ENCODE measurements at places on chromosomes 2 and 18.

- no peak for DNase-seq
Observed at GRCh38 chr2:114156366-114157056, 266.6 kb downstream of the ACTR3 start.

GRCh38 chr2:54000524-54000923 lies 29.7 kb upstream of the PSME4 start:
- no peak for DNase-seq

GRCh38 chr2:16318051-16318450 lies 347.6 kb downstream of the CYRIA start:
- no peak for DNase-seq

DNA sequence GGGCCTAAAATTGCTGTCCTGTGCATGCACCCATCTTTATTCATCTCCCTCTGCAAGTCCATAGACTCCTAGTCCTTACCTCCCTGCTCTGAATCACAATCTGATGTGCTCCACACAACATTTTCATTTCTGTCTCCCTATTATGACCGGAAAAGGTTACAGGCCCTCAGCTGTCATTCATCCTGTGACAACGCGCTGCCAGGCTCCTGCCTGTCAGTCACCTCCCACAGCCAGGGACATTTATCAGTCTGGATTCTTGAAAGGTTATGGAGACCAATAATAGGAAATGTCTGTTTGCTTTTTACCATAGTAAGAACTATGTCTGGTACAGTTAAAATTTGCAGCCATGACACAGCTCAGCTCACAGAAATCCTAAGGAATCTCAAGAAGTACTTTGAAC lies 197.1 kb downstream of the RDH14 start:
- DNase-seq: no peak

DNA sequence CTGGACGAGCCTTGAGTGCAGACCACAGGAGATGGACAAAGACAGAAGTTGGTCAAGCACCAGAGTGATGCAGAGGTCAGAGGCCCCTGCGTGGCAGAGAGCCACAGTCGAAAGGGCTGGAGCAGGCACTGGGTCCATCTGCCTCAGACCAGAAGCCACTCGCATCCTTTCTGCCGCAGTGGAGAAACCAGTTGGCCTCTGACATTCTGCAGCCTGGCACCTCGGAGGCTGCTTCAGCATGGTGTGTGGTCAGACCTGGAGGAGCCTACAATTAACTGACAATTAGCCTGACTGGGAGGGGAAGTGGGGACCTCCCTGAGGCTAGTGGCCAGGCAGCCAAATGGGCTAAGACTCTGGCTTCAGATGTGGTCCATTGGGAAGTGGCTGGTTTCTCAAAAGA lies 111.1 kb downstream of the SGPP2 start:
- no peak for DNase-seq

DNA sequence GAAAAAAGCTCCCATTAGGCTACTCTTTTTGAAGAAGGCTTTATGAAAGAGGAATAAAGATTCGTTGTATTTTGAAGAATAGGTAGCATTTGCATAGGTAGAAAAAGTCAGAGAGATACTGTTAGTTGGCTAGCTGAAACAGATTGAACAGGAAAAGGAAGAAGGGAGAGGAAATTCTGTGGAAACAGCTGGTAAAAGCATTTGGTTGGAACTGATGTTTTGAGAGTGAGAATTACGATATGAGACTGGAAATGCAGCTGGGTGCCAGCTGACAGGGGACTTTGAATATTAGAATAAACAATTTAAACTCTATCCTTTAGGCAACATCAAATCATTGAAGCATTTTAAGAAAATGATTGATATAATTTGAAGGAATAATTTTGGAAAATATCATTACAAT lies 96.7 kb upstream of the CNTNAP5 start:
- no peak for DNase-seq

- DNase-seq: peak; percentile 40
Observed at GRCh38 chr2:85012855-85013254, 41.9 kb downstream of the KCMF1 start.

DNA sequence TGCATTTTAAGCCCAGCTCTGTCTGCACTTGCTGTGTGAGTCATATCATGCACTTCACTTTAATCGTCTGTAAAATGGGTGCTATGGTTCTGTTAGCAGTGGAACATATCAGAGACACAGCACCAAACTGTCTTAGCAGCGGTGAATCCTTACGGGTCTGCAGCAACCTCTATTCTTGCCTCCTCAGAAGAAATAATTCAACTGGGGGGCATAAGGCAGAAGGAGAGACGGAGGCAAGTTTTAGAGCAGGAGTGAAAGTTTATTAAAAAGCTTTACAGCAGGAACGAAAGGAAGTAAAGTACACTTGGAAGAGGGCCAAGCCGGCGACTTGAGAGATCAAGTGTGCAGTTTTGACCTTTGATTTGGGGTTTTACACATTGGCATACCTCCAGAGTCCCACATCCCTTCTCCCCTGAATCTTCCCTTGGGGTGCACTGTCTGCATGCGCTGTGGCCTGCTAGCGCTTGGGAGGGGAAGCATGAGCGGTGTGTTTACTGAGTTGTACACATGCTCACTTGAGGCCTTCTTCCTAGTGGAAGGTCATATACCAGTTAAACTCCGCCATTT lies 109.8 kb downstream of the DDX1 start:
- no peak for DNase-seq

DNA sequence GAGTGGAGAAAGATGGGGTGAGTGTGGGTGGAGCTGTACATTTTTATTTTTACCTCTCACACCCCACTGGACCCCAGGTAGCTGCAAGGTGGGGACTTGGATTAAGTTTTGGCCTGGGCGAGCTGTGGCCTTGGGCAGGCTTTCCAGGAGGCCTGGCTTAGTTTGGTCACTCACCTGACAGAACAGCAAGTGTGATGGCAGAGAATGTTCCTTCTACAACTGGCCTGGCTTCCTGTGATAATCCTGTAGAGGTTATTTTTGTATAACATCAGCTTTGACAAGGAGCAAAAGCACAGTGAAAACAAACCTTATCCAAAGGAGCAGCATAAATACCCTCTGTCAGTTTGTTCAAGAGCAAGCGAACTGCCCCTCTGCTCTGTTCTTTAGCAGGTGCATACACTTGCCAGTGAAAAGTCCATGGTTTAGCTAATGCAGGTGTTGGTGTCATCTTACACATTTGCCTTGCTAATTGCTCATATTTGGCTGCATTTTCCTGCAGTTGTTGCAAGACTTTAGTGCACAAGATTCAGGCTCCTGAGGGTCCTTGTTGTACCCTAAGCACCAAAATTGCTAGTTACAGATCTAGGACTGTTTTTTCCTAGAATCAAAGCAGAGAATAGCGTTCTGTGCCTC lies 6.3 kb downstream of the THNSL2 start:
- no peak for DNase-seq

GRCh38 chr2:126912201-126912600 lies 13.5 kb downstream of the TEX51 start:
- DNase-seq: no peak

DNA sequence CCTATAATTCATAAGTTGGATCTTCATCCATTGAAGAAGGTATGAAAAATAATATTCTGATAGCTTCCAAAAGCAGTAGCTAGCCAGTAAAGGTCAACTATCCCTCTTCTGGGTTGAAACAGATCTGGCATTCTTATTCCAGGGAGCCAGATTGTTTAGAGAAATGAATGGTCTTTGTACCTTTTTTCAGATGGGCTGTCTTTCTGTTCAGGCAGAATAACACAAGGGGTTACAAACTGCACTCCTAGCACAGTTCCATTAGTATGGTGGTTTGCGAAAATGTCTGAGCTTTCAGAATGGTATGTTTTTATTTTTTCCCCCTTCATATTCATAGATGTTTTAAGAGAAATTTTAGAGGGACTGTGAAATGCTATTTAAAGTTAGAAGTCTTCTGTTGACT lies 47.5 kb upstream of the TMEM178A start:
- DNase-seq: no peak

GRCh38 chr2:196376984-196377877 lies 205.9 kb upstream of the STK17B start:
- DNase-seq: no peak

- DNase-seq: no peak
Observed at GRCh38 chr2:236610991-236611821, 41.6 kb downstream of the ACKR3 start.

DNA sequence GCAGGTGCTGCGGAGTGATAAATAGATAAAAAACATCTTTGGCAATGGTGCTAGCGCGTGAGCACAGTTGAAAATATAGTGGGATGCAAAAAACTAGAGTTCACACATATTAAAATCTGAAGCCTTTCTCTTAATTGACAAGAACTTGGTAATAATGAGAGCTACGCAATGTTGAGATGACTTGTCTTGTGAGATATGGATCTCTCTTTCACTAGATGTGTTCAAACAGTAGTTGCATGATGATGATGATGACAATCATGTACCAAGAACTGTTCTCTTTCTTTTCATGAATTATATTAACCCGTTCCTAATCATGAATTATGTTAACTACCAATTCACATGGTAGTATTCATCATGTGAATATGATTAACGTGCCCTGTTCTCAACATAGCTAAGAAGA lies 81.1 kb downstream of the DYNAP start:
- DNase-seq: no peak

DNA sequence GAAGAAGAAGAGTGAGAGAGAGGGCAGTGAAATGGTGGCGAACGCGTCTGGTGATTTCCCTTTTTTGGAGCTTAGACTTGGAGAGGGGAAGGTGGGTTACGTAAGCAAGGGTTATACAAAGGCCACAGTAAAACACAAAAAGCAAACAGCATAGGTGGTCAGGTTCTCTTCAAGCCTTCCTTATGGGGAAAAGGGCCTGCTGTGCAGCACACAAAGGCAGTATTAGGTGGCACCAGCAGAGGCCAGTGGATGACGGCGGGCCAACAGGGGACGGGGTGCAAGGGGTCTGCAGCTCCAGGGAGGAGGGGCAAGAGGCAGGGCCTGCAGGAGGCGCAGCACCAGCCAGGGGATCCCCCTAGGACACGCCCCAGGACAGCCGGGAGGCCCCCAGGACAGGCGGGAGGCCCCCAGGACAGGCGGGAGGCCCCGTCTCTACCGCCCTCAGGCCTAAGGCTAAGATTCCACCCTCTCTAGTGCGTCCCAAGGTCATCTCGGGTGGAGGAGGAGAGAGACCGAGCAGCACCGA lies 32.6 kb upstream of the NPC1 start:
- peak; percentile 67 for DNase-seq

- DNase-seq: no peak
Observed at GRCh38 chr2:83594241-83595120, 864.6 kb downstream of the SUCLG1 start.

DNA sequence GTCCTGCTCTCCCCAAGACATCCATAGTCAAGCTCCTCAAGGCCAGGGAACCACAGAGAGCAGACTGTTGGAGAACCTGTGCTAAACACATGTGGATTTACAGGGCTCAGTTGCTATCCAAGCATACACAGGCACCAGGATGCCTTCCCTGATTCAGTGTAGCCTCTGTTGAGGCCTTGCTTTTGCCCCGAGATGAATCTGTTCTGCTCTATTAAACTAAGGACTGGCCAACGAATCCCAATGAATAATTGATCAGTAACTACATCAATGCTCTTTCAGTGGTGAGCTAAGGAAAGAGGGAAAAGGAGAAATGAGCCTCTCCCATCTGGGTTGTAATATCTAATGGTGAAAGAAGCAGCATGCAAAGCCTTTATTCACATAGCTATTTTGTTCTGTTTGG lies 58.7 kb upstream of the SPTBN1 start:
- no peak for DNase-seq

DNA sequence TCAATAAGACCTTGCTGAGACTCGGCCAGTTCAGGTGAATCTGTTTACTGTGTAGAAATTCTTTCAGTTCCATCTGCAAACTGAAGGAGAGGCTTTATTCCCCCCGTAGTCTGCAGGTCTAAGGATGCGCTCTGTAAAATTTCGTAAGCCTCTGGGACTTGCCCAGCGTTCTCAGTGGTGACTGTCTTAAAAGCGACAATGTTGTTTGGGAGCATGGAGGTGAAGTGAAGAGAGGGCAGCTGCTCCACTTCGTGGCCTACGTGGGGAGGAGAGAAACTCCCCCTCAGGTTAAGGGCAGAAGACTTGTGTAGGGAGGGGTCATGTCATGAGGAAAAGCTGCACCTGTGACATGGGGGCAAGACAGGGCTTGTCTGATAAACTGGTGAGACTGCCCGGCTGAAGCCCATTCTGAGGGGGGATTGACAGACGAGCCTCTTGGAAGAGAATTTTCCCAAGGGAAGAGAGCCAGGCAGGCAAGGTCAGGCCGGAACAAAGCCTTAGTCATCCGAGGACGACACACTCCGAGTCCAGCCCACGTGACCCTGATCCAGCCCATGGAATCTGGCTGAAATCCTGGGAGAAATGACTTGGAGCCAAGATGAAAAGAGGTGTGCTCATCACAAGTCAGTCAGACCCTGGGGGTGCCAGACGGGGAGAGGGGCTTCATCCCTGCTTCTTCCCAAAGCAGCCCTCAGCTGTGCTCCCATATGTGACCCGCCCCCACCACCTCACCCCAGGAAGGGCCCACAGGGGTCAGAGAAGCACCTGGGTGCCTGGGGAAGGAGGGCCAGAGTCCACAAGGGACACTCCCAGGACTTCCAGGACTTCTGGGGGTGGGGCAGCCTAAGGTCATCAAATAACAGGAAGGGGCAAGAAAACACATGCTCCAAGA lies 88.5 kb upstream of the SH3BP4 start:
- DNase-seq: no peak

DNA sequence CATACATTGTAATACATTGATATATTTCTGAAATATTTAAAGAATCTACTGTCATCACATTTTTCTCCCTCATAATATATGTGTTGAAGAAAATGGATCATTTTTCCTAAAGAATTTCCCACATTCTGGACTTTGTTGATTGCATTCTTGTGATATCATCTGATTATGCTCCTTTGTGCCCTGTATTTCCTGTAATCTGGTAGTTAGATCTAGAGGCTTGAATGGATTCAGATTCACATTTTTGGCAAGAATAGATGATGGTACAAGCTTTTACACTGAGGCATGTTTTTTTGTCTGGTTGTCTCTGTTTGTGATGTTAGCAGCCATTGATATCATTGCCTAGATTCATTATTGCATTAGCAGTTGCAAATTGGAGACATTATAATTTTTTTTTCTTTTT lies 13.4 kb downstream of the UBXN2A start:
- DNase-seq: no peak

GRCh38 chr2:150856596-150857281 lies 369.3 kb upstream of the RND3 start:
- no peak for DNase-seq

DNA sequence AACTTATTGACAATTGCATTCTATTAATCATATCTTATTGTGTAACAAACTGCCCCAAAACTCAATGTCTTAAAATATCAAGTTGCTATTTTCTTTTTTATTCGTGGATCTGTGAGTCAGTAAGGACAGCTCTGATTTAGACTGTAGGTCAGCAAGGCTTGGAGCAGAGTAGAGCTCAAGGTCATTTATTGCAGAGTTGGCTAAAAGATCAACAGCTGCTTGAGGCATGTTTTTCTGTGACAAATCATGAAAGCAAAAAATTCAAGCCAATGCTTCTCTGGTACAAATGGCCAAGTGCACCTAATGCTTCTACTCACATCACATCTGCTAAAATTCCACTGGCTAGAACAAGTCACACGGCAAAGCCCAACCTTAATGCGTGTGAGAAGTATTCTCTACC lies 497.7 kb upstream of the LRATD1 start:
- DNase-seq: no peak

- no peak for DNase-seq
Observed at GRCh38 chr2:72155737-72156136, 8.1 kb upstream of the CYP26B1 start.

GRCh38 chr2:204669382-204669781 lies 124.1 kb downstream of the PARD3B start:
- no peak for DNase-seq

Data from MV-4-11 (cell line).